NCI-H460 (cell line): ENCODE measurements at places on chromosomes 1 and 21.
A peak's percentile ranks its signal among the peaks of the same experiment; 100 is the strongest.

GRCh38 chr1:153527023-153527682, 8.6 kb downstream of the S100A6 start:
- DNase-seq = no peak

- no peak for DNase-seq
These were observed 11.4 kb downstream of the SLC45A3 start for GRCh38 chr1:205668951-205669340.

DNA sequence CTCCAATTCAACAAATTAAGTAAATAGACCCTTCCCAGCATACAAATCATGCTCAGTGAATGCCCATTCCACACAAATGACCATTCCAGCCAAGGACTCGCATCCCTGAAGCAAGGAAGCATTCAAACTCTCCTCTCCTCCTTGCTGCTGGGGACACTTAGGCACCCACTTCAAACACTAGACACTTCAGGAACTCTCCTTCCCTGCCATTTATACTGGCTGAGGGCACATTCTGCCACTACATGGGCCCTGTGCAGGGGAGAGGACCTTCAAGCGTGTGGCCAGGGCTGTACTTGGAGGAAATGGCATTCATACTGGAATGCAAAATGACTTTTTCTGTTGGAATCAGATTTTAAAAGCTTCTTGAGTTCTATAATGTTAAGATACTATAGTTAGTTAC, 22.3 kb downstream of the GJA5 start:
- DNase-seq = no peak

- no peak for DNase-seq
These were observed 105.4 kb upstream of the FAM78B start for GRCh38 chr1:166272155-166272554.

GRCh38 chr1:98881901-98882300, 122.8 kb downstream of the PLPPR5 start:
- DNase-seq = no peak

GRCh38 chr1:99675292-99675691, 29.4 kb downstream of the PALMD start:
- DNase-seq = no peak

- DNase-seq = no peak
These were observed 17.6 kb downstream of the PGBD2 start for GRCh38 chr1:248923352-248924338.

GRCh38 chr1:94872771-94873495, 52.8 kb downstream of the SLC44A3 start:
- DNase-seq = no peak

DNA sequence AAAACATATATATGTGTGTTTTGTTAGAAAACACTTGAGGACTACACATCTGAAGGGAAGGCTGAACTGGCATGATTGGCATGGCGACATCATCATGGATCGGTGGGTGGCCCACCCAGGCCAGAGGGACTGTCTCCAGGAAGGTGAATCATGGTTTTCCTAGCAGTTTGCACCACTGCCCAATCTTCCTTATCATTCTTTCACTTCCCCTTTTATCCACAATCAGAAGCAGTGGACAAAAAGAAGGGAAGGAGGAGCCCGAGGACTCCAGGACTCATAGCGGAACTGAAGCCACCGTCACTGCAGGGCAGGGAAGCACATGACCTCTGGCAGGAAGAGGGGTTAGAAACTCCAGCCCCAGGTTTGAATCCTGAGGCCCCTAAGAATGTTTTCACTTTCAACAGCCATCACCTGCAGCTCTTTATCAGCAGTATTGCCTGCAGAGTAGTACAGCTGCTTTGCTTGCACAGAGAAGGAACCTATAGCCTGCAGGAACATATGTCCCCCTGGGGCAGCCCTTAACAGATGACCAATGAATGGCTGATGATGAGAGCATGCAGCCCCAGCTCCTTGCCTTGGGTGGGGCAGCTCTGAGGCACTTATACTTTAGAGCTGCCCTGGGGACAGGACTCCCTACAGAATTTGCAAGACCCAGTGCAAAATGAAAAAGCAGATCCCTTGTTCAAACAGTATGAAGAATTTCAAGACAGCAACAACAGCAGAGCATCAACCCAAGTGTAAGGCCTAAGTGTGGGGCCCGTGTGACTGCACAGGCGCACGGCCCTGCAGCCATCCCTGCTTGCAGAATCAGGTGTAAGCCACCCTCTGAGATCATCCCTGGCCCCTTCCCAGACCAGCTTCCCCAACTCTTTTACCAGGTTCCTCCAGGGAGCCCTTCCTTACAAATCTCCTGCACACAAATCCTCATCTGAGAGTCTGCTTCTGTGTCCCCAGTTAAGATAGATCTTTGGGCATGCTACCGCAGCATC, 241.8 kb upstream of the IRF2BP2 start:
- no peak for DNase-seq

DNA sequence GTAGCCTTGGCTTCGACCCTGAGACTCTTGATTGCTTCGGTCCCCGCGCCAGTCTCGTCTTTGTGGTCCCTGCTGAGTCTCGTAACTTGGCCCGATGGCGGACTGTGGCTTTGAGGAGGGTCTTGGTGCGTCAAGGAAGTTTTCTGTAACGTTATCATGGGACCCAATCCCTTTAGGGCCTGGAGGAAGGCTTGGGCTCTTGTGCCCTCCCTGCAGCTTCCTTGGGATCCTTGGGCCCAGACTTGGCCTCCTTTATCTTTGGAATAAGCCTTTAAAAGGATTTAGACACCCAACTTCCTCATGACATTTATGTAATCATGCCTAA, 371 bp downstream of the ZMPSTE24 start:
- no peak for DNase-seq

DNA sequence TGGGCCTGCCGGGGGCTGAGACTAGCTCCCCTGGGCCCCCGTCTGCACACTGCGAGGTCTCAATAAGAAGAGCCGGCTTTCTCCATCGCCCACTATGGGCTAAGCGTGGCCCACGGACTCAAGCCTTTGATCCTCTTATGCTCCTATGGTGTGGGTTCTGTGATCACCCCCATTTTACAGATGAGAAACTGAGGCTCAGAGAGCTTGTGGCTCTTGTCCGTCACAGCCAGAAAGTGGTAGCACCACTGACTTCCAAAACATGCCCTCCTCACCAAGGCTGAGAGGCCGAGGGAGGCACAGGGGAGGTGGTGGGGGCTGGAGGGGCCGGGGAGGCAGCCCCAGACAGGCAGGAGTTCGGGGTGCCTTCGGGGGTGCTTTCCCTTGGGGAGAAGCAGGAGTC, 39.0 kb upstream of the CASZ1 start:
- no peak for DNase-seq

DNA sequence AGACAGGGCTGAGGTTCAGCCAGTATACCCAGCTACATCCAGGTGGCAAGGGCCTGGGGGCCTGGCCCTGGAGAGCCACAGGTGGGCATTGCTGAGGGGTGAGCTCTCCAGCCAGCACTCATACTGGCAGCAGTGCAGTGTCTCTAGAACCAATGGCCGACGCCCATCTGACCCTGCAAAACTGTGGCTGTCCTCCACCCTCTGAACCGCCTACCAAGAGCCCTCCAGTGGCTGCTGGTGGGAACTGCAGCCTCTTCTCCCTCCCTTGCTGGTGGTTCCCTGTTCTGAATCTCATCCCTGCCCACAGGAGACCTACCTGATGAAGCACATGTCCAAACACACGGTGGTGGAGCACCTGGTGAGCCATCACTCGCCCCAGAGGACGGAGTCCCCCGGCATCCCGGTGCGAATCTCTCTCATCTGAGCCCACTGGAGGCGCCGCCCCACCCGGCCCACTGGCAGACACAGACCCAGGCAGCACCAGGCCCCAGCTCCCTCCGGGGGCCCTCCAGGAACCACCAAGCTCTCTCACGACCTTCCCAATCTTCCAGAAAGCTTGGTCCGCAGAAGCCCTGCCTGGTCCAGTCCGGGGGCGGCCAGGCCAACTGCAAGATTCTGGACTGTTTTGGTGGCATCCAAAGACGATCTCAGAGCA, 22.1 kb downstream of the A3GALT2 start:
- DNase-seq = peak; percentile 55

DNA sequence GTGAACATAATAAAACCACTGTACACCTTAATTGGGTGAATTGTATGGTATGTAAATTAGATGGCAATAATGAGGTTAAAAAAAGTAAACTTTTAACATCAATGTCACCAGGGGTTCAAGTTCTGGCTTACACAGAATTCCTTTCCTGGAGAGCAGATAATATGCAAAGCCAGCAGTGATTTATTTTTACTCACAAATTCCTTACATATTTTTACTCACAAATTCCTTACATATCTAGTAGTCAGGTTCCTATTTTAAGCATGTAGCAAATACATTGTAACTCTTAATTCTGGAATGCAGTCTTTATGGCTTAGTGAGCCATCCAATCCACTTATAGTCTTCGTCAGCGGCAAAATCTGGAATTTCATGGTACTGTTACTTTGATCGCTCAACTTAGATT, 1.3 kb upstream of the UBE4B start:
- DNase-seq = no peak

- peak; percentile 73 for DNase-seq
These were observed 11.0 kb upstream of the LMX1A start for GRCh38 chr1:165367375-165367993.

GRCh38 chr1:183735069-183735860, 69.7 kb upstream of the RGL1 start:
- no peak for DNase-seq

DNA sequence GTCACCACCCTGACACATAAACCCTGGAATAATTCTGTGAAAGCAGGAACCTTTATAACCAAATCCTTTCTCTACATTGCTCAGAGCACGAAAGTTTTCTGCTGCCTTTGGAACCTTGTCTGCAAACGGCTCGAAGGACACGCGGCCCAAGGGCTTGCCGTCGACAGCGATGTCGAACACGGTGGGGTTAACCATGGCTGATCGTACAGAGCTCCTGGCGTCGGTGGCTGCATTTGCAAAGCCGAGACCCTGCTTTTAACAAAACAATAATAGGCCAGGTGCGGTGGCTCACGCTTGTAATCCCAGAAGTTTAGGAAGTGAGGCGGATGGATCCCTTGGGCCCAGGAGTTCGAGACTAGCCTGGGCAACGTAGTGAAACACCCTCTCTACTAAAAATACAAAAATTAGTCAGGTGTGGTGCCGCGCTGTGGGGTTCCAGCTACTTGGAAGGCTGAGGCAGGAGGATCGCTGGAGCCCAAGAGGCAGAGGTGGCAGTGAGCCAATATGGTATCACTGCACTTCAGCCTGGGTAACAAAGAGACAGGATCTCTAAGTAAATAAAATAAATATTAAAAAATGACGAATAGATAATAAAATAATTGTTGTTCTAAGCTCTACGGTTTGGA, 2.2 kb upstream of the EIF2B3 start:
- DNase-seq = no peak

DNA sequence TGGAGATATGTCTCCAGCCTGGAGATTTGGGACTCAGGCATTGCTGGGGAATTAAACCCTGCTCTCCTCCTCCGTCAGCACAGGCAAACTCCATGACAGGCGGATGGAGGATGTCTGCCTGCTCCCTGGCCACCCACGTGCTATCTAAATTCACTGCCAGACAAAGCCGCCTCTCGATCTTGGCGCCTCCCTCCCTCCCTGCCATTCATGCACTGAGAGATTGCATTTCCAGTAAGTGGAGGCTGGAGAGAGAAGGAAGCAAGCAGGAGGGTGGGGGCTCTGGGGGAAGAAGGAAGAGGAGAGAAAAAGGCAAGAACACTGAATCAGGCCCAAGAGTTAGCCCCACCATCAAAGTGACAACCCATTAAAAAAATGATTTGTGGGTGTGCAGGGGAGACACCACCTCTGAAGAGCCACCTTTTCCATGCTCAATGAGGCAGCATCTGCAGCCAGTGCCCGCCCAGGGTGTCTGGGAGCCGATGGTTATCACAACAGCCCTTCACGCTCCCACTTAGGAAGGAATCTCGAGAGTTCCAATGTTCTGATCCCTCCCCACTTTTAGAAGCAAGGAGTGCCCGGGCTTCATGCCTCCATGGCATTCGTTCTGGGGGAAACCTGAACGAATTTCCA, 183.0 kb downstream of the HIVEP3 start:
- DNase-seq = no peak

GRCh38 chr1:118821801-118822200, 166.3 kb downstream of the TBX15 start:
- no peak for DNase-seq

GRCh38 chr1:228381356-228381755, 25.3 kb downstream of the TRIM11 start:
- no peak for DNase-seq
